ENCODE measurements at places on chromosomes 2 and 18. TPM values are rescaled to one million over a fixed set of nuclear protein-coding genes. Genes with fewer than 3 reads are reported as not detected.

GRCh38 chr2:107597507-107597906 is 229.2 kb upstream of the RGPD4 start:
- DNase-seq, result no peak

MYO7B gene
- total RNA-seq, result 0.44 TPM

GNAL gene
- total RNA-seq, result 1.1 TPM

- DNase-seq, result no peak
These were observed 213.8 kb downstream of the SH3BP4 start for GRCh38 chr2:235165631-235166030.

DTNA gene
- 167 TPM for total RNA-seq

DNA sequence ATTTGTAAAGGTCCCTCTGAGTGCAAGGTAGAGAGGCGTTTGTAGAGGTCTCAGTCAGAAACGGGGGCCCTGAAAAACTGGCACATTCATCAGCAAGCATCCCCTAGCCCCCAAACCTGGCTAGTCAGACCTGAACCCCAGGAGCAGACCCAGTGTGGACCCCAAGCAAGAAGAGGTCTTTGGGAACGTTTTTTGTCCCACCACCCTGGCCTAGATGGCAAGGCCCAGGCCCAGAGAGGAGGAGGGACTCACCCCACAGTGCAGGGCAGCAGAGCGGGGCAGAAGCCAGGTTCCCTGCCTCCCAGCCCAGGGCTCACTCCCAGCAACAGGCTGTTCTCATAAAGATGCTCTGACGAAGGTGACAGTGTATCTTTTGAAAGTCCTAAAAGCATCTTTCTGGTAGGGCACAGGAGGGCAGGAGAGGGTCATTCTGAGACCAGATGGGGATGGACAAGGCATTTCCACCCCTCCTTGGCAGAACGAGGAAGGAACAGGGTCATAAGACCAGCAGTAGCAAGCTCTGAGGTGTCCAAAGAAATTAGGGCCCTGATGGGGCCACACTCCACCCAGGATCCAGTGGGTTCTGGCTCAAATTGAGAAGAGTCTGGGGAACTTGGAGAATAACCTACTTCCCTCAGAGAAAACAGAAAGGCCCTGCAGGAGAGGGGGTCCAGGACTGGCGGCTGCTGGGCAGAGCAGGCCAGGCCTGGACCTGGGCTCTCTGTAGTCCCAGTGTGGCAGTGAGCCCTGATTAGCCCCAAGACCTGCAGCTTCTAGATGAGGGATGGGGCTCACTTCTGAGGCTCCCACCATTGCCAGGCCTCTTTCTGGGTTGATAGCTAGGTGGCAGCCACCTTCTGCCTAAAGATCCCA is 18.2 kb downstream of the ADRA2B start:
- DNase-seq, result peak; percentile 10

GRCh38 chr2:121006743-121007489 is 271.2 kb downstream of the GLI2 start:
- DNase-seq, result no peak
